A549 treated with GW870086 at 1 μM for 4 hours (cell line): ENCODE measurements at places on chromosomes 6 and 20. TPM values are rescaled to one million over a fixed set of nuclear protein-coding genes. Genes with fewer than 3 reads are reported as not detected.

MCCD1 gene
- not detected in 5 replicates for total RNA-seq

DBNDD2 gene
- total RNA-seq, result 25.1 to 32.4 TPM (median 27.5 TPM) in 5 replicates

MED23 gene
- 5.3 to 8.4 TPM (median 6.9 TPM) in 5 replicates for total RNA-seq

PXMP4 gene
- 4.9 to 6.8 TPM (median 5.4 TPM) in 5 replicates for total RNA-seq

RBBP8NL gene
- 0.25 to 0.80 TPM (median 0.66 TPM) in 5 replicates for total RNA-seq

MYBL2 gene
- total RNA-seq, result 68.0 to 83.7 TPM (median 78.8 TPM) in 5 replicates

WFDC5 gene
- not detected in 5 replicates for total RNA-seq

CD83 gene
- 1.6 to 2.0 TPM (median 1.9 TPM) in 5 replicates for total RNA-seq

DOK5 gene
- not detected in 5 replicates for total RNA-seq

DSP gene
- 30.1 to 48.6 TPM (median 45.8 TPM) in 5 replicates for total RNA-seq

PACRG gene
- total RNA-seq, result not detected in 5 replicates

UBD gene
- 0.44 to 0.95 TPM (median 0.61 TPM) in 5 replicates for total RNA-seq

RSPH9 gene
- total RNA-seq, result 0.08 to 0.29 TPM (median 0.24 TPM) in 5 replicates

CNKSR3 gene
- total RNA-seq, result 6.3 to 9.3 TPM (median 7.8 TPM) in 5 replicates

CDH22 gene
- 0.03 to 0.05 TPM in 2 of 5 replicates, not detected in the others for total RNA-seq

GPR63 gene
- total RNA-seq, result 0.32 to 0.65 TPM (median 0.42 TPM) in 5 replicates

CFAP206 gene
- total RNA-seq, result 0.40 to 0.73 TPM (median 0.46 TPM) in 5 replicates

COX7A2 gene
- 268 to 377 TPM (median 288 TPM) in 5 replicates for total RNA-seq

MRAP2 gene
- total RNA-seq, result 1.4 to 2.0 TPM (median 1.9 TPM) in 5 replicates

PRDM13 gene
- 0.81 to 1.2 TPM (median 0.87 TPM) in 5 replicates for total RNA-seq

PNLDC1 gene
- 0.07 to 0.08 TPM in 2 of 5 replicates, not detected in the others for total RNA-seq

HLA-DRA gene
- not detected in 5 replicates for total RNA-seq

ADTRP gene
- total RNA-seq, result 0.38 to 0.71 TPM (median 0.58 TPM) in 4 of 5 replicates, not detected in the other

RNF146 gene
- 8.2 to 11.2 TPM (median 10.5 TPM) in 5 replicates for total RNA-seq

EEF1A2 gene
- total RNA-seq, result 140 to 176 TPM (median 147 TPM) in 5 replicates
